ENCODE measurements at places on chromosomes 3 and 15.

DNA sequence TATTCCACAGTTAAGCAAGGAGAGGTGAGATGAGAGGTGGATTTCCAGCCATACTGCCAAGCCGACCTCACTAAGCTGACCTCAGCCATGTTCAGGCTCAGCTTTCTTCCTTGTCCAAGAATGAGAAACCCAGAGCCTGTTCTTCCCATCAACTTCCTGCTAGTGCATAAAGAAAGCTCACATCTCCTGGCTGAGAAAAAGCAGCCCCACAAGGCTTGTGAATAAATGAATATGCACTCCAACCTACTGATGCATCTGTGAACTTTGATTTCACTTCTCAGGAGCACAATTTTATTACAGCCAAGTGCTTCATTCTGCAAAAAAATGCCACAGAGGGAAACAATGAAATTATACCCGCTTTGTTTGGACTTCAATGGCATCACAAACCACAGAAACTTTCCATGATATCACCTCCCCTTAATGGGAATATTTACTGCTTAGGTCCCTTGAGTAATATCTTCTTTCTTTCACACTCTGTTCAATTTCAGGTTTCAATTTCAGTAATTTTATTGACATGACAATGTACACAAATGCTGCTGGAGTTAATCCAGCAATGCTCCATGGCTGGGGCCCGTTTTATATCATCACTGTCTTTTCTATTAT is 437.0 kb upstream of the PPP2R3A start:
- DNase-seq, result no peak

DNA sequence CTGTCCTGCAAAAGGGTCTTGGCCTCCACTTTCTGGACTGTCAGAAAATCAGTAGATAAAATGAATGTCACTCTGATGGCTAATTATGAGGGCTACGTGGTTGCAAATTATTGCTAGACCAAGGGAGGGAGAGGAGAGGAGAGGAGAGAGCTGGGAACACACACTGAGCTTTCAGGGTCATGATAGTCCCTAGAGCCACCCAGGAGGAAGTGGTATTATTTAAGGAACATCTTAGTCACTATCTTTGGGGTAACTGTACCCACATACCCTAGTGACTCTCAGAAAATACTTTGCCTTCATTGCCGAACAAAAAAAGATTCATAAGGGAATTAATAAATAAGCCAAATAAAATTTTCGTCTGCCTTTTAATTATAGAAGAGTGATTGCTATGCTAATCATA is 642.3 kb upstream of the CFAP20DC start:
- DNase-seq, result no peak

DNA sequence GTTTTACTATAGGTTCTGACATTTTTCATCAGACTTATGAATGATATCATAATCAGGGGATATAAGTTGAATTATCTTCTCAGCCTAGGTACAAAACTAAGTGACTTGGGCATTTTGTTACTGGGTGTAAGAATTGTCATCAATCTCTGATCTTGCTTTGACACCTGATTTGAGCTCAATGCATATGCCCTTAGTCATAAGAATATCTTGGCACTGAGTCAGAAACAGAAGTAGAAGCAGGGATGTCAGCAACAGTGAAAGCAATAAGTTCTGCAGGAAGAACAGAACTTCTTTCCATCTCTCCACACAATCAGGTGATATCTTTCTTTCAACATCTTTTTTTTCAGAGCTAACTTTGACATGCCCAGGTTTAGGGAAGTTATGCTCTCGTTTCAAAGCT is 14.6 kb downstream of the SLITRK3 start:
- no peak for DNase-seq

GRCh38 chr3:13891492-13892073 is 11.7 kb upstream of the WNT7A start:
- no peak for DNase-seq

- DNase-seq, result no peak
Observed at GRCh38 chr15:69072906-69073305, 58.4 kb downstream of the NOX5 start.

DNA sequence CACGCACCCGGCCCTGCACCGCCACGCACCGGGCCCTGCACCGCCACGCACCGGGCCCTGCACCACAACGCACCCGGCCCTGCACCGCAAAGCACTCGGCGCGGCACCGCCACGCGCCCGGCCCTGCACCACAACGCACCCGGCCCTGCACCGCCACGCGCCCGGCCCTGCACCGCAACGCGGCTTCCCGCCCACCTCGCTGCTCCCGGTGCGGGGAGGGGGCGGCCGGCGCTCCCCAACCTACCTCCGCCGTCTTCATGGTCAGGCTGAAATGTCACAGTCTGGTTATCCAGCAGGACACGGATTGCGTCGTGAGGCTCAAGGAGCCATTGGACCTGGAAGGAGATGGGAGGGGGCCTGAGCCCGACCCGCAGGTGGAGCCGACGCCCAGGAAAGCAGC is 41.8 kb downstream of the MUC20 start:
- DNase-seq, result no peak
